ENCODE measurements at places on chromosomes 6 and 20. TPM values are rescaled to one million over a fixed set of nuclear protein-coding genes. Genes with fewer than 3 reads are reported as not detected.
A peak's percentile ranks its signal among the peaks of the same experiment; 100 is the strongest.

The SNRPB2 gene
- total RNA-seq: 76.5 TPM

GRCh38 chr6:156832669-156833068 is 55.5 kb downstream of the ARID1B start:
- peak overlapping the region; percentile 7 for H3K27ac ChIP-seq
- no peaks in the 10 kb centered on the region for H3K27me3 ChIP-seq
- DNase-seq: no peak
- no peak overlapping the region for H3K4me3 ChIP-seq
- H3K4me1 ChIP-seq: peaks cover 38% of the 10 kb centered on the region

DNA sequence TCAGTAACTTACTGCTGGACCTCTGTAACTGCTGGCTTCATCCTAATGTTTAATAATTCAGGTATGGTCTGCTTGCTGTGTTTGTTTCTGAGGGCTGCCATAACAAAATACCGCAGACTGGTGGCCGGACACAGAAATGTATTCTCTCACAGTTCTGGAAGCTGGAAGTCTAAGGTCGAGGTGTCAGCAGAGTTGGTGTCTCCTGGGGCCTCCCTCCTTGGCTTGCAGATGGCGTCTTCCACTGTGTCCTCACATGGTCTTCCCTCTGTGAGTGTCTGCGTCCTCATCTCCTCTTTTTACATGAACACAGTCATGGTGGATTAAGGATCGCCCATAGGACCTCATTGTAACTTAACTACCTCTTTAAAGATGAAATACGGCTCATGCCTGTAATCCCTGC is 389.7 kb upstream of the JARID2 start:
- DNase-seq: no peak
- H3K27me3 ChIP-seq: no peaks in the 10 kb centered on the region
- no peak overlapping the region for H3K4me3 ChIP-seq

DNA sequence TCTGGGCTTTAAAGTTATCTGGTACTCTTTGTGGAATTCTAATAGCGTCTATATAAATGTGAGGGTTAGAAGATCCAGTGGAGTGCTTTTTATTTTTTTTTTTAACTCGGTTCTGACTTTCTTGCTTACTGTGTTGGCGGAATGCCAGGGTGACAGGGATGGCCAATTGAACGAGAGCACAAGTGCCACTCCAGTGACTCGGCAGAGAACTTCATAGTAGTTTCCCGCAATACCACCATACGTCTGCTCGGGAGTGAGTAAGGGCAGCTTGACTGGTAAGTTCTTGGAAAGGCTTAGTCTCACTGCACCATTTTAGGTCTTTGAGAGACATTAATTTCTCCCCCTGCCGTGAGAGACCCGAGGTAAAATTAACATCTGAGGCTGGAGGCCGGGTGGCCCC is 49.4 kb upstream of the TULP1 start:
- DNase-seq: no peak
- no peak overlapping the region for H3K27ac ChIP-seq
- peaks cover 8% of the 10 kb centered on the region for H3K36me3 ChIP-seq

DNA sequence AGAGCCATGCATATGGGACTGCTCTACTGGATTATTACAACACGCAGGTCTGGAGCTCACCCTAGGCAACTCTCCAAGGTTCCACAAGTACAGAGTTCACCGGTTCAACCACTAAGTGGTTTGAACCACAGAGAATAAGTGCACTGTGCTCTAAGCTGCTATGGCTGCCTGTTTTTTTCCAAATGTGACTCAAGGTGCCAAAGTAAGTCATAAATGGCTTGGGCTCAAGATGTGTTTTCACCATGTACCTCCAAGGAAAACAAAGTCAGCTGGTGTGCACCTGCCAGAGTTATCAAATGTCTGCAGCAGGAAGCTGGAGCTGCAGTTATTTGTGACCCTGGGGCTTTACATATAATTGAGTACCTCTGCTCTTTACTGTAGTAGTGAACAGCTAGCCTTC is 76.7 kb downstream of the PREP start:
- peak overlapping the region; percentile 58 for H3K27ac ChIP-seq
- H3K27me3 ChIP-seq: no peaks in the 10 kb centered on the region
- H3K36me3 ChIP-seq: peaks cover 29% of the 10 kb centered on the region

DNA sequence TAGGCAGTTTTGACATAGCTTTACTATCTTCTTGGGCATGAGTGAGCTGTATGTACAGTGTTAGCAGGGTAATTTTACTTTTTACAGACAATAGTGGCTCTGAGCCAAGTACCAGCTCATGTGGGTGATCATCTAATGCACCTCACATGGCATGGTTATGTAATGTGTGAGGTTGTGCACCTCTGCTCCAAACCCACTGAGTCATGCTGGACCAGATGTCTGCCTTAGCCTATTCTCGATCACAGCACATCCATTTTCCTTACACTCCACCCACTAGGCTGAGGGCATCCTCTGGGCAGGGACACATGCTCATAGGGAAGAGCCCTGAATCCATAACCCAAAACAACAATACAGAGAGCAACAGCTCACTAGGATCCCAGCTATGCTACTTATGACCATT is 71.6 kb upstream of the FBXL4 start:
- H3K27ac ChIP-seq: no peak overlapping the region
- H3K27me3 ChIP-seq: no peaks in the 10 kb centered on the region
- H3K4me3 ChIP-seq: no peak overlapping the region
- no peaks in the 10 kb centered on the region for H3K4me1 ChIP-seq
- no peak for DNase-seq
- no peaks in the 10 kb centered on the region for H3K36me3 ChIP-seq

GRCh38 chr6:110693296-110693695 is 122.0 kb downstream of the CDK19 start:
- H3K4me3 ChIP-seq: no peak overlapping the region
- no peak for DNase-seq
- H3K27ac ChIP-seq: no peak overlapping the region
- H3K27me3 ChIP-seq: no peaks in the 10 kb centered on the region
- H3K4me1 ChIP-seq: peaks cover 21% of the 10 kb centered on the region
- peaks cover 20% of the 10 kb centered on the region for H3K36me3 ChIP-seq

Data from WTC11 (cell line).